Esophagus muscularis mucosa (tissue), 4 donors: ENCODE measurements at places on chromosomes 3 and 15. TPM values are rescaled to one million over a fixed set of nuclear protein-coding genes. Genes with fewer than 3 reads are reported as not detected.

Gene CCR1
- total RNA-seq: 5.5 TPM

Gene TMF1
- 32.1 TPM for total RNA-seq

Gene CEP97
- total RNA-seq: 10.4 TPM

Gene XCR1
- total RNA-seq: not detected

Gene MGA
- 29.2 TPM for total RNA-seq

Gene PATL2
- total RNA-seq: 0.40 TPM

Gene STRIT1
- not detected for total RNA-seq

Gene GOLGA8M
- total RNA-seq: 1.7 TPM

Gene CRTC3
- 54.8 TPM for total RNA-seq

Gene DAPK2
- total RNA-seq: 11.2 TPM

Gene SUCNR1
- under 0.01 TPM for total RNA-seq

Gene LYZL4
- total RNA-seq: not detected

Gene GRM2
- 0.11 TPM for total RNA-seq

Gene SMCO1
- total RNA-seq: not detected

Gene ITIH1
- not detected for total RNA-seq

Gene FGF12
- 10.2 TPM for total RNA-seq

Gene RLBP1
- total RNA-seq: 0.13 TPM

Gene FGF7
- 60.2 TPM for total RNA-seq

Gene HYAL1
- 9.0 TPM for total RNA-seq

Gene LSMEM2
- not detected for total RNA-seq

Gene TRAT1
- 0.26 TPM for total RNA-seq

Gene CFAP100
- total RNA-seq: not detected

Gene LOXL1
- total RNA-seq: 84.3 TPM

Gene FEZF2
- total RNA-seq: not detected

Gene GPR87
- total RNA-seq: not detected

Gene PAQR5
- total RNA-seq: 2.5 TPM

Gene STAB1
- 127 TPM for total RNA-seq

Gene DCBLD2
- total RNA-seq: 37.3 TPM

Gene LRRC58
- 36.7 TPM for total RNA-seq

Gene FANCD2OS
- not detected for total RNA-seq

Gene VEPH1
- not detected for total RNA-seq

Gene GREM1
- 8.6 TPM for total RNA-seq

Gene TMEM41A
- total RNA-seq: 7.8 TPM

Gene TMEM266
- 0.17 TPM for total RNA-seq

Gene ADAMTS17
- 6.6 TPM for total RNA-seq

Gene ZNF502
- total RNA-seq: 3.2 TPM

Gene CPN2
- total RNA-seq: not detected

Gene LRRC15
- total RNA-seq: 0.13 TPM

Gene NRROS
- 6.2 TPM for total RNA-seq

Gene SERINC4
- not detected for total RNA-seq

Gene ADIPOQ
- 0.84 TPM for total RNA-seq

Gene ZNF639
- total RNA-seq: 50.0 TPM
